ENCODE measurements at places on chromosomes 7 and 10.

- peak; percentile 53 for DNase-seq
Measured at GRCh38 chr10:133260895-133261725, 15.6 kb downstream of the ADAM8 start.

- peak; percentile 56 for DNase-seq
Measured at GRCh38 chr10:114437473-114438292, 33.4 kb upstream of the AFAP1L2 start.

DNA sequence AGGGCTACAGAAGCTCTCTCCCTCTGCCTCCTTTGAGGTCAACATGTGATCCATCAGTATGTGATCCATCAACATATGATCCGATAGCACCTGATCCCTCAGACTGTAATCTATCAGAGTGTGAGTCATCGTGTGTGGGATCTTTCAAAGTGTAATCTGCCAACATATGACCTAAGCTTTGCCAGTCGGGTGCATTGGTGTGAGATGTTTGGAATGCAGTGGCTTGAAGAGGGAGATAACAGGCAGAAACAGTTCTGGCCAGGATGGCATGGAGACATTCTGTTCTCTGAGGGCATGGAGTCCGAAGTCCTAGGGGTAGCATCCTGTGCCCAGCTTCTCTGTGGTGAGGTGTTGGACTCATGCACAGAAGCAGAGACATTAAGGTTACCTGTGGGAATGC, 217.7 kb upstream of the ETV1 start:
- DNase-seq, result no peak

DNA sequence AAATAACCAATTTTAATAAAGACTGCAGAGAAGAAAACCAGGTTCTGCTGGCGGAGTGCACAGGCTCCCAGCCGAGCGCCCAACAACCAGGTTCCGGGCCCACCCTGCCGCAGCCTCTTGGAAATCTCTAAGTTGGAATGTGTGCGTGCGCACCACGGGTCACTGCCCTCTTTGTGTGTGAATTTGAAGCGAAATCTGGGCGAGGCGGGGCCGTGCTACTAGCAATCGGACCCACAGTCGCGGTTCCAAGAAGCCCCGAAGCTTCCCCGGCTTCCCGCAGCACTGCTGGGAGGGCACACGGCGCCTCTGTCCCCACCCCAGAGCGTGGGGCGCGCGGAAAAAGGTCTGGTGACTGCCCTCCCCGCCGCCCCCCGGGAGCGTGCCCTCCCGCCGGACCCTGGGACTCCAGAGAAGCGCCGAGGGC, 666 bp upstream of the MAP3K8 start:
- peak; percentile 68 for DNase-seq

- DNase-seq, result no peak
Measured at GRCh38 chr10:13448216-13448615, 80.6 kb downstream of the BEND7 start.

DNA sequence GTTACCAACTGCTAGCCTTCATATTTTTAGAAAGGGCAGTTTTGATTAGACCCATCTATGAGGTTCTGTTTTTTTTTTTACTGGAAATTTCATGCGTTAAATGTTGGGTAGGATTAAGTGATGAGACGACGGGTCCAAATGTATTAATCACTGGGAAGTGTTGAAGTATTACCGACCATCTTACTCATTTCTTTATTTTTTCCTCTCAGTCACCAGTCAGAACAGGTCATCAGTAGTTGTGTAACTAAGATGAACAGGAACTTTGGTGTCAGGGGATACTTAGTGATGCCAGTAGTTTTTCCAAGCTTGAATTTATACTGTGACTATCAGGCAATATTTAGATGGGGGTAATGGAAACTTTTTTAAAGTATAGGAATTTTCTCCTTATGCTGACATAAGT, 14.2 kb downstream of the TFAM start:
- peak; percentile 54 for DNase-seq

- no peak for DNase-seq
Measured at GRCh38 chr10:119373294-119374102, 166.1 kb downstream of the GRK5 start.

- no peak for DNase-seq
Measured at GRCh38 chr10:30051220-30051619, 8.2 kb downstream of the JCAD start.

GRCh38 chr7:14579971-14580370, 322.6 kb downstream of the DGKB start:
- no peak for DNase-seq

DNA sequence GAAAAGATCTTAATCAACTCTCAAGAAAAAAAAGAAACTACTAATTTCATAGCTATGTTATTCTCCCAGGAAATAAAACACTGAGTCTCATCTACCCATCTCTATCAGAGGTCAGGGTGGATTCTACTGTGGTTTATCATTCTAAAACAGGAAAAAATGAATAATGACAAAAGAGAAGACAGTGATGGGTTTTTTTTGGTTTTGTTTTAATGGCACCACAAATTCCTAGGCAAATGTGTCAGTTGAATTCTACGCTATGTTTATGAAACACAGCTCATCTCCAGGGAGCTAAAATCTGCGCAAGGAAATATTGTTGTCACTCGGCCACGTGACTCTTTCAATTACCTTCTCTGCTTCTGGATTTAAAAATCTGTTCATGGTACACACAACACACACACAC, 393.4 kb upstream of the SORCS1 start:
- no peak for DNase-seq

- DNase-seq, result peak; percentile 93
Measured at GRCh38 chr7:81484261-81484660, 285.6 kb downstream of the HGF start.

DNA sequence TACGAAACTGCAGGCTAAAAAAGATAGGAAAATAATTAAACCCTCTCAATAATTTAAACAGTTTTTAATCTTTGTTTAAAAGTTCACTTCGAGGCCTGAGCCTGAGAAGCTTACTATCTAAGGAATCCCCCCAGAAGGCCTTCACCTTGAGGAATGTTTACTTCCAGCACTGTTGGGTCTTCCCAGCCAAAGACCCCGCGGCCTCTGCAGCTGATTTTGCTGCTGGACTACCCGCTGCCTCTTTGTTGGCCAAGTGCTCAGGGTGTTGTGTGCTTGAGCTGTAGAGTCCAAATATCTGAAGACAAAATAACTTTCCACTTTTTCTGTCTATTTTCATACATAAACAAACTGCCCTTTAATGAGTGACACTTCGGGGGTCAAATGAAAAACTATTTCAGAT, 292.7 kb downstream of the GLRX3 start:
- no peak for DNase-seq

DNA sequence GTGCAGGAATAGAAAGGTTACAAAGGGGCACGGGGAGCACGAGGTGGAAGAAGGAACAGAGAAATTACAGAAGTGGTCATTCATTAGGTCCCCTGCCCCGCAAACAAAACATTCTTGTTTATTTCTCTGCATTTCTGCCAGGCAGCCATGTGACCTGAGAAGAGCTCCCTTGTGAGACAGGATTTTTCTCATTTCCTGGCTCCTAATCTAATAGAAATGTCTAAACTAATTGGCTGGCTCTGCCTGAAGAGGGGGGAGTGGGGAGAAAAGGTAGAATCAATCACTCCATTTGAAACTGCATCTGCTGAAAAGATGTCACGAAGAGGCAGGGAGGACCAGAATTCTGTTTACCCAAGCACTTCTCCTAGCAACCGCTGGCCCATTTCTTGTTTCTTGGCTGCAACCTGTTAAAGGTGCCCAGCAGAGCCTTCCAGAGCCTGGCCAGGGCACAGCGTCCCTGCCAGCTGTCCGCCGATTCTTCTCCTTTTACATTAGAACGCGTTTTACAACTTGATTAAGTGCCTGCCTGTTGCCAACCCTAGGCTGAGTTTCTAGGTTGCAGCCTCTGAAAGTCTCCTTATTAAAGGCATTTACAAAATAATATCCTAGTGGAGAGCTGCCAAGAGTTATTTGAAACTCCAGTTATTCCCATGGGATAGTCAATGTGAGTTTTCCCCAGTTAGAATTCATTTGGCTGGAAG, 1227.6 kb downstream of the TYW1 start:
- no peak for DNase-seq

DNA sequence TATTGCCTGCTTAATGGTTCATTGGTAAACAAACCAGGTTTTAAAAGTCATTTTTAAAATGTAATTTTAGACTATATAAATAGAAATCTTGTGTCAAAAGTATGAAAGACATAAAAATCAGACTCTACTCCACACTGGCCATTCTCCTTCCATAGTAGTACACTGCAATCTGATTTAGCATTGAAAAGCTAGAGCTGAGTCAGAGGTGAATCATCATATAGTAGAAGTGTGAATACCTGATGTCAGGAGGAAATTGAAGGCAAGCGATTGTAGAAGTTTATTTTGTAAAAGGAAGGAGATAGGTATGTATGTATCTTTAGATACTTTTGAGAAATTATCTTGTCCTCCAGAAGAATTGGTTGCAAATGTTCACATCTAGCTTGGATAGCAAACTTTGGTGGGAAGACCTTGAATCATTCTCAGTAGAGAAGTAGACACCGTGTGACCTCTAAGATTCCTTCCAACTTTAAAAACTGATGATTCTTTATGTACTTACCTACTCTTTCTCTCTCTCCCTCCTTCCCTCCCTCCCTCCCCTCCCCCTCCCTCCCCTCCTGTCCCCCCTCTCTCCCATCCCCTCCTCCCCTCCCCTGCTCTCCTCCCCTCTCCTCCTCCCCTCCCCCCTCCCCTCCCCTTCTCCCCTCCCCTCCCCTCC, 88.1 kb downstream of the BTAF1 start:
- peak; percentile 41 for DNase-seq

DNA sequence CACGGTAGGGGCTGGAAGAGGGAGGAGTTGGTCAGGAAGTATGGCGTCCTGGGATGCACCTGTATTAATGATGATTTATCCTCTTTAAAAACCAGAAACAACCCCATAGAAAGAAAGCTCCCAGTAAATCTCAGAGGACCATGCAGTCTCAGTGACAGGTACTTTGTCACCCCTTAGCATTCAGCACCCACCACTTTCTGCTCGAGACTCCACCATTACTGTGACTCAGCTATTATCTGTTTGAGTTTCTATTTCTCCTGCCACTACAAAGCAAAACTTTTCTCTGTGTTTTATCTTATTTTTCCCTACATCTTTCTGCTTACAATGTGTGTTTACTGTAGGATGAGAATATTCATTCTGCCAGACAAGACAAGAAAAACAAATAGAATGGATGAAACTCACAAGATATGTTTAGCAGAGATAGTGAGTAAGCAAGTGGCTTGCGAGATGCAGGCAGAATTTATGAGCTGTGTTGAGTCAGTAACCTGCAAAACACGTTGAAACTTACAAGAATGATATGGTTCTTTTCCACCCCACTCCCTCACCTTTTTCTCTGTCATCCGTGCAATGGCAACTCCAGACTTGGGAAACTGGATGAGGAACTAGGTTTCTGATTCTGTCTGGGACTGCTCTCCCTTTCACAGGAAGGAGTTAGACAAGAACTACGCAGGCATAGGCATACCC, 127.1 kb downstream of the AOAH start:
- no peak for DNase-seq

DNA sequence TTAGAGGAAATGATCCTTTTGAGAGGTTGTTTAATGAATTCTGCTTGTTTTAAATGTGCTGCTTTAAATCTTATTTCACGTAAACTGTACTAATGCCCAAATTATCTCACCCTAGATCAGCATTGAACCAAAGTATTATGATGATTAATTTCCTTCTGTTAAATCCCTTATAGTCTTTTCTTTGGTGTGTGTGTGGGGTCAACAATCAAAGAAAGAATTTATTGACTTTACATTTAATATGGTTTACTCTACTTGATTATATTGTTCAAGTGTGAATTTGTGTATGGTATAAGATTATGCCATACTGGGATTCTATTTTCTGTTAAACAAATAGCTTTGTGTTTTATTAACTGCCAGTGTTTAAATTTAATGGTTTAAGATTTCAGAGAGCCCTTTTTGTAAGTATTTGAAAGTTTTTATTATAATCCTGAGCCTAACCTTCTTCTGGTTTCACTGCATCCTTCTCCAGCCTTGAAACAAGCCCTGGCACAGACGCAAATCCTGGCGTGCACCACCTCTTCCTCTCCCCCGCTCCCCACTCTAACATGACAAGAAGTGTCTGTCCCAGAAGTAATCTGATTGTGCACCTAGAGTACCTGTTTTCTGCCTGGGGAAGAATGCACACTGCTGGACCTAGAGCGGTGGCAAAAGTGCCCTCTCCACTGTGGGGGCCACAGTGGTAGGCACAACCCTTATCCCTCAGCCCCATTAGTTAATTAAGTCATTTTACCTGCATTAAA, 70.6 kb downstream of the KAT6B start:
- DNase-seq, result no peak

GRCh38 chr7:77450613-77451012, 34.5 kb upstream of the GSAP start:
- no peak for DNase-seq

DNA sequence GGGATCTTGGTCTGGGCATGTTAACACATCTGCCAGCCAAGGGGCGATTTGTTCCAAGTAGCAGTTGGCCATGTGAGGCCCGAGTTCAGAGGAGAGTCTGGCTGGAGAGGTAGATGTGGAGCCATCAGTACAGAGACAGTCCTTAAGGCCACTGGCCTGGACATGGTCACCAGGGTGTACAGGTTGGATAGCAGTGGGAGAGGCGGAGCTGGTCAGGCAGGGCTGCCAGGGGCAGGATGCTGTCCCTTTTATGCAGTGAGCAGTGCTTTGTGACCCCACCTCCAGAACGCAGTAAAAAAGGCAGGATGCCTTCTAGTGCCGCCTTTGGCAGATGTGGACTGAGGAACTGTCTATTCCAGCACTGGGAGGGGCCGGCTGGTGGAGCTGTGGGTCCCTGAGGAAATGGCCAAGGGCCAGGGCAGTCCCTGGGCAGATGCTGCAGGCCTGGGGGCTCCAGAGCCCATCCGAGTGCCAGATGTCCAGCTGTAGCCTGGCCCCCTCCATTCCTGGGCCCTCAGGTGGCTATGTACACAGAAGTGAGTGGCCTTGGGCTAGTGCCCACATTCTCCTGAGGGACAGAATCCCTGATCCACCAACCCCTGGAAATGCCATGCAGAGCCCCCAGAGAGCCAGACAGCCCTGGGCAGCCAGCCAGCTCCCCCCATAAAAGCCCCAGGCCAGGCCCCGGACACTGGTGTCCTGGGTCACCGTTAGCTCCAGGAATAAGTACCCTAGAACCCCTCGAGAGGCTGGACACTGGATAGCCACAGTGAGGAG, 17.2 kb upstream of the MYL7 start:
- DNase-seq, result no peak

GRCh38 chr10:61592581-61592980, 70.1 kb upstream of the CABCOCO1 start:
- DNase-seq, result peak; percentile 18

GRCh38 chr10:13263591-13263990, 29.4 kb upstream of the UCMA start:
- DNase-seq, result no peak

- no peak for DNase-seq
Measured at GRCh38 chr10:78358982-78359381, 325.3 kb downstream of the RPS24 start.

DNA sequence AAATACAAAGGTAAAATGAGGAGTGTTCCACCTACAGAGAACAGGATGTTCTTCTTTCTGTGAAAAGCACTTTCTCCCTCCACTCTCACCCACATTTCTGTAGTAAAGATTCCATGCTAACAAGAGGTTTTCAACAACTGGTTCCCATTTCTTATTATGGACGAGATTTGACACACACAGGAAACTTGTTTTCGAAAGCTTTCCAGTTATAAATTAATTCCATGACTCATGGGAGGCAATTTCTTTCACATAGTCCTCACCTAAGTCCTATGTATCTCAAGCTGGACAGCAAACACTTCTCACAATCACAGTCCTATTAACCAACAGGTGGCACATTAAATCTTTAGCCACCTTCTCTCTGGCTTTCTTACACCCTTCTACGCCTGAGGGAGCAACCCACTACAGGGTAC, 24.5 kb downstream of the RAPGEF5 start:
- DNase-seq, result no peak

GRCh38 chr7:100745184-100745583, 11.8 kb downstream of the ZAN start:
- DNase-seq, result peak; percentile 77

Data from AG08395 (cell line).